ENCODE measurements at places on chromosomes 7 and 10.
A peak's percentile ranks its signal among the peaks of the same experiment; 100 is the strongest.

DNA sequence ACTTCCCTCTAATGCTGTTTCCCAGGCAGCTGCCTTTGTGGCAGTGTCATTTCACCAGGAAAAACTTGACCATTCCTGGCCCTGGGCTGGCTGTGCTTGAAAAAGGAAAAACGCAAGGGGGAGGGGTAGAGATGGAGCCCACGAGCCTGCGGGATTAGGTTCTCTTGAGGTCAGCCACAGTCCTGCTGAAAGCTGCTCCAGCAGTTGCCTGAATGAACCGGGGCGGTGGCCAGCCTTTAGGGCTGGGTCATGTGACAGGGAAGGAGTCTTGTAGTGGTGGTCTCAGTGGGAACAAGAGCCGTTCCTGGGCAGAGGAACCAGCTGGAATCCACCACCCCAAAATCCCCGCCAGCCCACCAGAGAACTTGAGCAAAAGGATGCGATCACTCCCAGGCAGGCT, 51.2 kb upstream of the LRRC4 start:
- no peak for DNase-seq

- DNase-seq: no peak
Observed at GRCh38 chr10:20809631-20810030, 87.5 kb downstream of the NEBL start.

DNA sequence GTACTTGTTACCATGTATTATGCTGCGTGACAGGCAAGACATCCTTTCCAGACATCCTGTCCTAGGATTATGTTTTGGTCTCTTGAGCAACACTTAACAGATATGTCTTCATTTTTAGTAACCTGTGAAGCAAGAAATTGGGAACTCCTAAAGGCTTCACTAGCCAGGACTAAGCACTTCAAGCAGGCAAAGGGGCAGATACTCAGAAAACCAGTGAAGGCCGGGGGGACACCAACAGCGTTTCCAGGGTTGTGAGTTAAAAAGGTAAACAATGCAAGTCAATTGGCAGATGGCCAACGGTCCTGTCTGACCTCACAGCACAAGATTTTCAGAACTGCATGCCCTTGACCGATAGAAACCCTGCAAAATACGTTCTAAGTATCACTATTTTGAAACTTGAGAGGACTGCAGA, 77.6 kb upstream of the SFMBT2 start:
- no peak for DNase-seq

DNA sequence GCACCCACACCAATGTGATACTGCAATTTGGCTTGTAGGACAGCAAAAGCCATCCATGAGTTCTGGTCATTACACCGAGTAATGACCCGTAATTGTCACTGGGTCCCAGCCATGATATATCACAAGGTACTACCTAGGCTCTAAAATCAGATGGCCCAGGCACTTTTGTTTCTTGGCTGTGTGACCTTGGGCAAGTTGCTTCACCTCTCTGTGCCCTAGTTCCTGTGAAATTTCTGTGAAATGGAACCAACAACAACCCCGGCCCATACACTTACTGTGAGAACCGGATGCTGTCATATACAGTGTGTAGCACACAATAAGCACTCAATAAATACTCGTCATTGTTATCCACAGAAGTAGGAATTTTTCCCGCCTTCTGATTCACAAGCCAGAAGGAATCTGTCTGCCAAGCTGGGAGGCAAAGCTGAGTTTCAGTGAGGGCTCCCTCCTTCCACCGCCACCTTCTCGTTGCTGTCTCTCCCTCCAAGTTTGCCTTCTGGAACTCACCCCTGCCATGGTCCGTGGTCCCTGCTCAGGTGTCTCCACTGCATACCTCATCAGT, 6.4 kb upstream of the CYTH3 start:
- no peak for DNase-seq

DNA sequence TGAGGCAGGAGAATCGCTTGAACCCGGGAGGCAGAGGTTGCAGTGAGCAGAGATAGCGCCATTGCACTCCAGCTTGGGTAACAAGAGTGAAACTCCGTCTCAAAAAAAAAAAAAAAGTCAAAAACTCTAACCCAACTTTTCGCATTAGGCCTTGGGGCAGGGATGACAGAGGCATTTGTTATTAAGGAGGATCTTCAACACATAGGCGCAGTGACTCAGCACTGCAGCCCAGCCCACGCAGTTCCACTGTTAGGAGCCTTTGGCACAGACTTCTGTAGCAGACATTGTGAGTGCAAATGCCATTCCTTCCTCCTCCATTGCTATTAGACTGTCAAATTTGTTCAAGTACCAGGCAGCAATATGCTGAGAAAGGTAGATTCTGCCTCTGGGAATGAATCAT, 43.1 kb upstream of the KLHL7 start:
- DNase-seq: no peak

GRCh38 chr10:133110609-133111275, 23.0 kb downstream of the ADGRA1 start:
- DNase-seq: no peak

GRCh38 chr7:137870078-137870477, 23.3 kb upstream of the DGKI start:
- no peak for DNase-seq

GRCh38 chr10:34994565-34995142, 95.5 kb downstream of the CUL2 start:
- peak; percentile 22 for DNase-seq

- DNase-seq: no peak
Observed at GRCh38 chr10:101649525-101650085, 45.4 kb downstream of the FBXW4 start.

DNA sequence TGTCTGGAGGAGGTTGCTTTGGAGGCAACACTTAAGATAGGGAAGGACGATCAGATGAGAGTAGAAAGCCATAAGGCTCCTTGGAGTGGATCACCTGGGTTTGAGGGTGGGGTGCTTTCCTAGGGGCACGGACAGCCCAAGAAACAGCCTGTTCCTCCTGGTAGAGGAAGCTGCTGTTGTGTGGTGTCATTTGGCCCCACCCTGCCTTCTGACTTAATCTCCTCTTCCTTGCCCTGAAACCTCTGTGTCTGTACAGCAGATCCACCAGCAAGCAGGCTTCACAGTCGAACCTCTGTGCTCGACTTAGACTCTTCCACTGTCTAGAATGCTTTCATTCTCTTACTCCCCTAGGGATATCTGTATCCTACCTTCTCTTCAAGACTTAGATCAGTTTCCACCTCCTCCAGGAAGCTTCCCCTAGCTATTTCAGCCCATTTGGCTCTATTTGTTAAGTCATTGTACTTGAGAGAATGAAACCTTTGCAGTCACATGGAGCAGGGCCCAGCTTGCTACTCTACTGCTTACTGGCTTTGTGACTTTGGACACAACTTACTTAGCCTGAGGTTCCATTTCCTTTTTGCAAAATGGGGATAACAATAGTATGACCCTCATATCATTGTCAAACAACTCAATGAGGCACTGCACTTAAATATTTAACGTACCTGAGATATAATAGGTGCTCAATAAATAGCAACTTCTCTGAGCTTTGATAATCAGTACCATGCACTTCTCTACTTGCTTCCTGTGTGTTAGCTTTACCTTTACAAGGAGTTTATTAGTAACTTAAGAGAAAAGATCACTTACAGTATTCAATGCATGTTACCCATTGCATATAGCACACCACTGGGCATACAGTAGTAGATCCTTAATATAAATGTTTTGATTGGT, 5.0 kb downstream of the MXI1 start:
- no peak for DNase-seq

DNA sequence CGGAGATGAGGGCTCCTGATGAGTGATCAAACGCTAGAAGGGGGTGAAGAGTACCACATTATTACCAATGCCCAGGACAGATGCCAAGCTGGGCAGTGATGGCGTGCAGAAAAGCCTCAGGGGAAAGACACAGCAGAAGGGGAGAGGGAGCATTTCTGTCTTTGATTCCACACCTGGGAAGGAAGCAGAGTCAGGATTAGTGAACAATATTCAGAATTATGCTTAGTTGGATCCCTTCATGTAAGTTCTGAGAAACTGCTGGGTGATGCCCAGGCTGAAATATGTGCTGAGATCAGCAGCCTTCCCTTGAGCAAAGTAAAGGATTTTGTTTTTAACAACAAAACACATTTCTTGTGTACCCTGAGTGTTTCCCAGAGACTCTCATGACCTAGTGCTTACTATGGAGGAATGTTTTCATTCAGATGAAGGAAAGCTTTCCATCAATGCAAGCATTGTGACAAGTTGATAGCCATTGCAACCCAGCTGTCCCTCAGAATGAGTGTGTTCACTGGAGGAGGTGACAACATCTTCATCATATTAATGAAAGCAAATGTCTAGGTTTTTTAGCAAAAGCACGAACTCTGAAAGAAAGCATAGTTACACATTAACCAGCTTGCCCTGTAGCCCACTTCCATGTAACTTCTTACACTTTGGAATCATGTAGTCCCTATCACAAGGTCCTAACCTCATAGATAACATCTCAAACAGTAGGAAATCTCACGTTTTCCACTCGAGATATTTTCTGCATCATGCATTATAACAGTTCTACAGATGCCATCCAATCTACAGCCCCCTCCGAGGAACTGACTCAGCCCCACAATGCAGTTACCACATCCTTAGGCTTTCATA, 23.8 kb upstream of the AKR1C1 start:
- no peak for DNase-seq

GRCh38 chr10:78171633-78172400, 138.2 kb downstream of the RPS24 start:
- no peak for DNase-seq

GRCh38 chr10:47031901-47032465, 120.8 kb downstream of the PTPN20 start:
- DNase-seq: no peak

- DNase-seq: no peak
Observed at GRCh38 chr7:74343281-74344131, 54.3 kb downstream of the CLIP2 start.

- DNase-seq: no peak
Observed at GRCh38 chr10:77188521-77188920, 449.1 kb downstream of the KCNMA1 start.

DNA sequence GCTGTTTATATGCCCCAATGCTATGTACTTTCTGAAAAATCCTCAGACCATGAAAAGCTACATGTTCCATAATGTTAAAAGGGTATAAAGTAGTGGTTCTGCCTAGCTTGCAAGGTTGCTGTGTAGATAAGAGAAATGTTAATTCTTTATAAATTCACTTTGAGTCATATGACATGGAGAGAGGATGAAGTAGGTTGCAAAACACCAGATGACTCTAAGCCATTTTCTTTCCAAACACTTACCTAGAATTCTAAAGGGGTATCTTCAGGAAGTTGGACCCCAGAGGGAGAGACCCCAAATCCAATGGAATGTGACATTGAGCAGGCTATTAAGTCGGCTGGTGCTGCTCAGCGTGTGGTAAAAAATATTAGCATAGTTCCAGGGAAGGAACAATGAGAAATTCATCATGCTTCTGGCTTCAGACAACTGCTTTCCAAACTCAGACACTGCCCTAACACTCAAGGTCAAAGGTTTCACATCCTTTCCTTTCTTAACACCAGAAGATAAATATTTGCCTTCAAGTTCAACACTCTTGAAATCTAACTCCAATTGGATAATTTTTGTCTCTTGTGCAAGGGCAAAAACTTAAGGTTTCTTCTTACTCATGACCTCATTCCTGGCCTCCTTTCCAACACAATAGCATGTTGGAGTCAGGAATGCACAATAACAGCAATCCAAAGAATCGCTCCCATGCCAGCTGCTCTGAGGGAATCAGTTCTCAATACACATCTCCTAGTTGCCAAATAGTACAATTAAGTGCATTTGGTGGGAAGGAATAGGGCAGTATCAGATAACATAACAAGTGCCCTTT, 100.7 kb upstream of the AFAP1L2 start:
- no peak for DNase-seq

- no peak for DNase-seq
Observed at GRCh38 chr10:534047-534566, 155.4 kb downstream of the DIP2C start.

DNA sequence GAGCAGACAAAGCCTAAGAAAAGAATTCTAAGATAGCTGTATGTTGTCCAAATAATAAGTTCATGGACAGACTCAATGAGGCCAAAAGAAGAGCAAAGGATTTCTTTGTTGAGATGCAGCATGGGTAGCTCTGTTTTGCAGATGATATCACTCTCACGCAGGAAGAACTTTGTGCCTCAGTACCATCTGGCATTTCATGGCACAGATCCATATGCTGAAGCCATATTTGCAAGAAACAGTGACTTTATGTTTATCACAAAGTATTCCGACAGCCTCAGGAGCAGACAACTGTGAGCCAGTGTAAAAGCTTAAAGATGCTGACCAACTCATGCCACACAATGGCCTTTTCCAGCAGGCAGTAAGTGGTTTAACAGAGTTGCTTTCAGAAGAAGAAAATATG, 45.5 kb upstream of the RNF148 start:
- DNase-seq: no peak

DNA sequence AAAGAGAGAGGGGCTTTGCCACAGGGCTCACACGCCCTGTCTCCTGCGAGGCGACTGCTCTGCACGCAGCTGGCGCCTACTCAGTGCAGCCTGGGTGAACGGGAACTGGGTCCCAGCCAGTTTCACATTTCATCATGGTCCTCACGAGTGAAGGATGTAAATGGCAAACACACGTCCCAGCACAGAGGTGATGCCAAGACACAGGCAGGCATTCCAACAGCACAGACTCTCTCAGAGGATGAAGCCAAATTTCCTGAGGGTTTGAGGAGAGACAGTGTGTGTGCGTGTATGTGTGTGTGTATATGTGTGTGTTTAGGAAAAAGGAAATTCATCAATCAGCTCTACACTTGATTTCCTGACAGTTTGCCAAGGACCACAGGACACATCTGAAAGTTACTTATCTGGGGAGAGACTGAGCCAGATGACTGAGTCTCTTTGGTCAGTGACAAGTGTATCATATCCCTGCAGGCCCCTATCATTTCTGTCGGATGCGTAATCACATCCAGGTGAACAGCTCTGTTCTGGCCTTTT, 53.9 kb downstream of the CHST15 start:
- no peak for DNase-seq

GRCh38 chr10:2729197-2729596, 338.2 kb upstream of the PFKP start:
- DNase-seq: no peak

- DNase-seq: no peak
Observed at GRCh38 chr7:5657901-5658300, 123.6 kb downstream of the RNF216 start.

GRCh38 chr10:8230902-8231301, 176.4 kb downstream of the GATA3 start:
- DNase-seq: no peak

GRCh38 chr10:88491314-88491713, 91.8 kb downstream of the RNLS start:
- no peak for DNase-seq

DNA sequence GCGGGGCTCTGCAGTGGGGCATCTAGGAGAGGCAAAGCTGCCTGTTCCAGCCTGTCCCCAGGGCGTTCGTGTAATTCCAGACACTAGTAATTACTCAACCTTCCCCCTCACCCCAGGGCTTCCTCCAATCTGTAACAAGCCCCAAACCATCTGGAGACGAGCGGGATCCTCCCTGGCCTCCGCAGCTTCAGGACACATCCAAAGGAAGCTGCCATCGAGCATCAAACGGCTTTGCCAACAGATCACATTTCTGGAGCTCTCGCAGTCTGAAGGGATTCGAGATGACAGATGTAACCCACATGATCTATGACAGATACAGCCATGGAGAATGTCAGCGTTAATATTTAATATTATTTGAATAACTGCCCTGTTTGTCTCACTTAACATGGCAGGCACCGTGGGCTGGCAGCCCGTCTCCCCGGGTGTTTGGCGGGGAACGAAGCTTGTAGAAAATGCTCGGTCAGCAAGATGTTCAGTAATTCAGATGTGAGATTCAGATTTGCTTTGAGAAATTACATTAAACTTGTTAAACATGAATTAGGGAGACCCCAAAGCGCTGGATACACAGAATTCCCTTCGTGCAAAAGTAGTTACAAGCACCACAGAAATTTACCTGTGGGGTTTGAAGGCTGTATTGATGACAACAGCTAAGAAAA, 108.5 kb upstream of the C7orf33 start:
- no peak for DNase-seq
